ENCODE measurements at places on chromosomes 2 and 18. TPM values are rescaled to one million over a fixed set of nuclear protein-coding genes. Genes with fewer than 3 reads are reported as not detected.

The ST8SIA5 gene
- total RNA-seq, result not detected

The C2orf92 gene
- total RNA-seq, result 1.5 TPM

The SLC23A3 gene
- total RNA-seq, result 2.4 TPM

The CREG2 gene
- total RNA-seq, result 0.14 TPM

The AAK1 gene
- total RNA-seq, result 20.7 TPM

The GPR55 gene
- total RNA-seq, result not detected

The CROCC2 gene
- total RNA-seq, result 0.14 TPM

The KANSL3 gene
- total RNA-seq, result 31.6 TPM

The ARHGEF33 gene
- 0.74 TPM for total RNA-seq

The TCF7L1 gene
- total RNA-seq, result 1.00 TPM

The DNAH6 gene
- 0.09 TPM for total RNA-seq

The FAM168B gene
- total RNA-seq, result 95.1 TPM

The CAPN13 gene
- total RNA-seq, result not detected

The GLI2 gene
- 11.3 TPM for total RNA-seq

The ANKRD39 gene
- total RNA-seq, result 6.4 TPM

The FBXO41 gene
- total RNA-seq, result 1.6 TPM

The CRYBA2 gene
- not detected for total RNA-seq

The EIF2AK3 gene
- total RNA-seq, result 35.8 TPM

The SCYGR4 gene
- not detected for total RNA-seq

The ITGB6 gene
- not detected for total RNA-seq

The PLCD4 gene
- total RNA-seq, result 1.8 TPM

The POU3F3 gene
- total RNA-seq, result not detected

The CDKL4 gene
- total RNA-seq, result 3.4 TPM

The THAP4 gene
- total RNA-seq, result 43.8 TPM

The MROH2A gene
- under 0.01 TPM for total RNA-seq

The UGT1A4 gene
- total RNA-seq, result not detected

The MATN3 gene
- 1.5 TPM for total RNA-seq

The RNF125 gene
- total RNA-seq, result 0.28 TPM

The VIT gene
- 2.0 TPM for total RNA-seq

The SCTR gene
- total RNA-seq, result not detected

The NEU2 gene
- total RNA-seq, result not detected

The AFTPH gene
- total RNA-seq, result 25.5 TPM

The SPATA3 gene
- total RNA-seq, result not detected

The GALNT5 gene
- 26.9 TPM for total RNA-seq

The ATOH8 gene
- total RNA-seq, result 72.5 TPM

The ANKRD29 gene
- 7.3 TPM for total RNA-seq

The ZNF804A gene
- total RNA-seq, result 2.0 TPM
